Non-pigmented ciliary epithelial cell (primary cell): ENCODE measurements at places on chromosomes 11 and 22.
A peak's percentile ranks its signal among the peaks of the same experiment; 100 is the strongest.

DNA sequence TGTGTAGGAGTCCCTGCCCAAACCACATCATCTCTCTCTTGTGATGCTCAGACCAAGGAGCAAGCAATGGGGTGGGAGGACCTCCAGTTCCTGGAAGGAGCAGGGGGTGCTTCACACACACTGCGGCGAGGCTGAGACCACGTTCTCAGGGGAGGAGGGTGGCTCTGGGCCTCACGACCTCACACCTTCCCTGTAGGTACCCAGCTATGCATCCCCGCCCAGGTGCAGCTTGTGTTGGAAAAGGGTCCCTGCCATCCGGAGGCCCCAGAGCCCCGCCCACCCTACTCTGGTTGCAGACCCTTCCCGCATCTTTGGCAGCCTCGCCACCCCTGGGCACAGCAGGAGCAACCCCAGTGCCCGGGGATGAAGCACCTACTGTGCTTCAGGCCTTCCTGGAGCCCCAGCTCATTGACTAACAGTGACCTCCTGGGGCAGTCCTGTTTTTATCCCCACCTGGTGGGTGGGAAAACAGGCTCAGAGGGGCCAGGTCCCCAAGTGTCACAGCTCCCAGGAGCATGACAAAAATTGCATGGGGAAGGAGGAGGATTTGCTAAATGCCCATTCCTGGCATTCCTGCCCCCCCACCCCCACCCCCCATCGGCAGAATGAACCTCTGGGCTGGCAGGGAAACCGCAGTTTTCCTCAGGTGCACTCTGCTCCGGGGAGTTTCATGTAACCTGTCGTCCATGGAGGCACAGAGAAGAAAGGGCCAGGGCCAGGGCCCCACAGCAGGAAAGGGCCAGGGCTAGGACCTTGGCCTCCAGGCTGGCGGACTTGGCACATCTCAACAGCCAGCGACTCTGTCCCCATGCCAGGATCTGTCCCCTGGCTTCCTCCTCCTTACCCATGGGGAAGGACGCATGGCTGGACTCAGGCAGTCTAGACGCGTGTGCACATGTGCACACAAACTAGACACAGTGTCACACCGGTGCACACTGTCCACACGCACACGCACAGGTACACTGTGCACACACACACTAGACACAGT is 81.0 kb downstream of the IGLL1 start:
- DNase-seq, result no peak

- no peak for DNase-seq
Measured at GRCh38 chr11:35811783-35812182, 132.1 kb upstream of the LDLRAD3 start.

DNA sequence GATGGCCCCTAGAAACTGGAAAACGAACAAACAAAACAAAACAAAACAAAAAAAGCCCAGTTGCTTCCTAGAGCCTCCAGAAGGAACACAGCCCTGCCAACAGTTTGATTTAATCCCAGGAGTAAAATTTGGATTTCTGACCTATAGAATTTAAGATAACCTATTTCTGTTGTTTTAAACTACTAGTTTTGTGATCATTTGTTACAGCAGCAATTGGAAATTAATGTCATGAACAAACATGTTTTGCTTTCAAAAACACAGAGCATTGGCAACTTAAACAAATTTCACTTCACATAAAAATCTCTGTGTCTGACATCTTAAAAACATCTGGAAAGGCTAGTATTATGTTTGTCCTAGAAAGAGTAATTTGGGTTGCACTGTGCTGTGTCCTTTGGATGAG is 437.3 kb downstream of the METTL15 start:
- no peak for DNase-seq

GRCh38 chr11:134575504-134576230 is 163.6 kb upstream of the B3GAT1 start:
- DNase-seq, result no peak

GRCh38 chr22:23250056-23250784 is 69.9 kb downstream of the BCR start:
- DNase-seq, result no peak

DNA sequence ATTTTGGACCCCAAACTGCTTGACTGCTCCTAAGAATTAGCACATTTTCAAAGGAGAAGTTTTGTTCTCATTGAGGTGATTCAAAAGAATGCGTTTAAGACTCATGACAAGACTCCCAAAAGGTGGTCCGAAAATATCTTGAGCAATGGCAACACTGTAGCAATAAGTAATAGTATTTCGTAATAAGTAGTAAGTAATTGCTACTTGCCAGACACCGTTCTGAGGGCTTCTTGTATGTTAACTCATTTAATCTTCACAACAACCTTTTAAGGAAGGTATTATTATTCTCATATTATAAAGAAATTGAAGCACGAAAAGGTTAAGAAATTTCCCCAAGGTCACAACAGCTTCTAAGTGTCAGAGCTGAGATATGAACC is 184.0 kb upstream of the SORL1-AS1 start:
- DNase-seq, result no peak

GRCh38 chr22:40922484-40923303 is 28.5 kb upstream of the RBX1 start:
- peak; percentile 24 for DNase-seq
